ENCODE measurements at places on chromosomes 16 and 17.

DNA sequence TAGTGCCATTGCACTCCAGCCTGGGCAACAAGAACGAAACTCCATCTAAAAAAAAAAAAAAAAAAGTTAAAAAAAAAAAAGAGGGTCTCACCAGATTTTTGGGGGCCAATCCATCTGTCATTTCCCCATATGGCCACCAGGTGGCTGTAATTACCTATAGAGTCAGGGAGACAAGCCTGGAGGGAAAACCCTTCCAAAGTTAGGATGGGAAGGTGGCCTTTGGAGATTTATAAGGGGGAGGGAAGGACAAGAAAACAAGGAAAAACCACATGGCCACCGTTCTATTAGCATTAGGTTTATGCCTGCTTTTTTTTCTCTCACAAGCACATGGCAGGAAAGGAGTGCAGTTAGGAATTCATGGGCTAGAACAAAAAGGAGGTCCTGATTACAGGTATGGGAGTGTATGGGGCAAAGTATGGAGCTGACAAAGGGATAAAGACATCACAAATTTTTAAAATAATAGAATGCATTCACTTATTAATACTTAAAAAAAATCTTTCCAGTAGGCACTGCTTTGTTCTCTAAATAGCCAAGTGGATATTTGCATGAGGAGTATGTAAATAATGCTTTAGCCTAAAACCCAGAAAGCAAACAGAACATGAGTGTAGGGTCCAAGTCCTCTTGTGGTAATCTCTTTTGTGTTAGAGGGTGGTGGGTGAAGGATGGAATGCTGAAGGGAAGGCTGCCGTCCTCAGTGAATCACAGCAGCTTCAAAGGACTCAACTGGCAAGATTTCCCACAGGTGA, 5.1 kb downstream of the CYB5D1 start:
- no peak for DNase-seq

- no peak for DNase-seq
Observed at GRCh38 chr17:78510141-78511075, 66.8 kb downstream of the DNAH17 start.

DNA sequence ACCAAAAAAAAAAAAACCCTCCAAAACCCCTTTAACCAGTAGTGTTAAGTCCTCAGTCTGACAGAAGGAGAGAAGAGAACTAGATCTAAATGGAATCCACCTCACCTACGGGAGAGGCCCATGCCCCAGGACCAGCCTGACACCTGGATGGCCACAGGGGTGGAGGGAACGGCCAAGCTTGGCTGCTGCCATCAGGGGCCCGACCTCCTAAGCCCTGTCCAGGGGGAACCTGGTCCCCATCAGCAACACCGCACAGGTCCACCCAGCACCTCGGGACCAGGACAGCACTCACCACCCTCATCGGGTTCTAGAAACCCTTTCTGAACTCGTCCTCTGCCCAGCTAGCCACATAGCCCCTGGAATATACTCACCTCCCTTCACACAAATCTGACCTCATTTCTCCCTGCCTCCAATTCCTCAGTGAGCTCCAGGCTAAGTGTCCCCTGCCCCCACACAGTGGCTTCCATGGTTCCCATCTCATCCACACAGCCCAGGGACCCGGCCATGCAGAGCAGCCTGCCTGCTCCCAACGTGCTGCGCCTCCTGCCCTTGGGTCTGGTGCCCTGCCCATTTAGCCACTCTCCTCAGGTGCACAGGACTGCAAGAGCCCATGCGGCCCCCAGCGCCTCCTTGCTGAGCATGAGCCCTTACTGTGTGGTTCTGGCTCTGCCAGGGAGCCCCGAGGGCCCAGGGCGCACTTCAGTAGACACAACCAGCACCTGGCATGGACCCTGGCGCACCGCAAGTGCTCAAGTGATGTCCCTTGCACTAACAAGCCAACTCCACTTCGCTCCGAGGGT, 18.3 kb upstream of the CYTH1 start:
- no peak for DNase-seq

GRCh38 chr16:89765292-89765830, 44.0 kb downstream of the ZNF276 start:
- no peak for DNase-seq

GRCh38 chr17:81941484-81942166, 4.5 kb upstream of the PYCR1 start:
- no peak for DNase-seq

DNA sequence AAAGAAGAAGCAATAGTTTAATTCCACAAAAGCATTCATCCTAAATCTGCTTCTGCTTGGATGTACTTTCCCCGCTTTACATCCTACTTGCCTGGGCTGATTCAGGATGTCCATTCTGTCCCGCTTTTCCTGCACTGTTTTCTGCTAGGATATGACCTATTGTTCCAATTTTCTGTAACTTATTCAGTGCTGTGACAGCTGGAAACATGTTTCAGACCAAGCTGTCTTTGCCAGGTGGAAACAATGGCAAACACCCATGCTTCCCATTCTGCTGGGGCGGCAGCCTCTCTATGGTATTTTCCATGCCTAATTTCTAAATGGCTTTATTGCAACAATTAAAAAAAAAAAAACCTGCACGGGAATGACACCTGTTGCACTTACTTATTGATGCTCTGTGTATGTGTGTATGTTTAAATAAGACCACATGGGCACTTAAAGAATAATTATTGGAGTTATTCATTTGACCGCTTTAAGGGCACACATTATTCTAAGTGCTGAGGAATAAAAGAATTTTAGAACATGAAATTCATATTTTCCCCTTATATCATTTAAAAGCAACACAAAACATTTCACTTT, 21.0 kb downstream of the COQ7 start:
- DNase-seq = no peak

DNA sequence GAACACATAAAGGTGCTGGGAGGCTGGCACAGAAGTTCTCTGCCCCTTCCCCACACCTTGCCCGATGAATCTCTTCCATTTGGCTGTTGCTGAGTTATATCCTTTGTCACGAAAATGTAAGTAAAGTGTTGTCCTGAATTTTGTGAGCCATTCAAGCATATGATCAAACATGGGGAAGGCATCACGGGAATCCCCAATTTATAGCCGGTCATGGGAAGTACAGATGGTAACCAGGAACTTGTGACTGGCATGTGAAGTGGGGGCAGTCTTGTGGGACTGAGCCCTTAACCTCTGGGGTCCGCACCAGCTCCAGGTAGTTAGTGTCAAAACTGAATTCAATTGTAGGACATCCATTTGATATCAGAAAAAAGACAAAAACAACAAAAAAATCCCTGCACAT, 13.2 kb downstream of the TOM1L2 start:
- no peak for DNase-seq

GRCh38 chr16:31271621-31272190, 11.9 kb downstream of the ITGAM start:
- no peak for DNase-seq

- no peak for DNase-seq
Observed at GRCh38 chr17:66235377-66235994, 6.3 kb upstream of the APOH start.

DNA sequence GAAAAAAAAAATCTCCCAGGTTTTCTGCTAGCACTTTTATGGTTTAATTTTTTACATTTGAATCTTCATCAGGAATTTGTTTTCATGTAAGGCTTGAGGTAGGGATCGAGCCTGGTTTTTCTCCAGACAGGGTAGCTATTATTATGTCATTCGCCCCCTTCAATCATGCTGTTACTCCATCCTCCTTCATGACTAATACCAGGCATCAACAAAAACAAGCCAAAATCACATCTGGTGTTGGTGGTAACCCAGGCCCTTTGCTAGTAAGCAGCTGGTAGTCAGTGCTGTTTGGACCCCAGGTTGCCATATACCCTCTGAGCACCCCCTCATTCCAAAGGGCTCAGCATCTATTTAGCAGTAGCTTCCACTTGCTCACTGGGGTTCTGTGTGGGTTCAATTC, 29.5 kb downstream of the DRC3 start:
- no peak for DNase-seq

GRCh38 chr17:64200080-64201032, 62.7 kb downstream of the TEX2 start:
- no peak for DNase-seq

GRCh38 chr17:32927724-32928585, at the start of gene TMEM98:
TMEM98 (plus strand) TSS chr17:32928153; CDS start chr17:32931529, 3,376 bp downstream.
- DNase-seq = no peak

- DNase-seq = no peak
Observed at GRCh38 chr16:26688105-26688504, 378.6 kb upstream of the C16orf82 start.

DNA sequence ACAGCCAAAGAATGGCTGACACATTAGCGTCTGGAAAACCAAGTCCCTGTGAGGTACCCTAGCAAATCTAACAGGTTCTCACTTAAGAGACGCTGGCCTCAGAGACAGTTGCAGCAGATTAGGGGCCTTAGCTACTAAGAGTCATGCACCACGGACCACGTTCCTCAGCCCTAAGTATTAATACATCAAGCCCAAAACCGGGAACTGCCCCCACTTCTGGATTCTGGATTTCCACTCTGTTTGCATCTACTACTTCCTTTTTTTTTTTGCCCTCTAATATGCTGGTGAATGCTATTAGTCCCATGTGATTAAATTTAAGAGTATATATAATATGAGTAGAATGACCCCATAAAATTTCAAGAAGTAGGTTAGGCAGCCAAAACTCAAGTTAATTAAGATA, 775 bp upstream of the TERB1 start:
- no peak for DNase-seq

GRCh38 chr16:1772362-1772907, at the start of gene EME2:
EME2 (plus strand) TSS chr16:1772810; CDS start chr16:1773228, 418 bp downstream.
- no peak for DNase-seq

- DNase-seq = no peak
Observed at GRCh38 chr16:11914210-11915113, 1.3 kb downstream of the GSPT1 start.

DNA sequence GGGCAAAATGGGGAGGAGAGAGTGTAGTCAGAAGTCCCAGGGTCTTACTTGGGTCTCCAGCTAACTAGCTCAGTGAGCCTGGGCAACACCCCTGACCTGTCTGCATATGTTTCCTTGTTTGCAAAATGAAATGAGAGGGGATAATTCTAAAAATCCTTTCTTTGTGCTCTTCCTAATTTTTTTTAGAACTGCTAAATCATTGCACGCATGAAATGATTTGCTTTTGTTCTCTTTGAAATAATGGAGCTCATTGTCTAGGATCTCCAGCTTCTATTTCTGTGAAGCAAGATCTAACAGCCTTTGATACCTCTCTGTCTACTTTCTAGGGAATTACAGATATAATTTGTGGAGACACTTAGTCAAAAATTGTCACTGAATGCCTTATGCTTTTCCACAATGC, 181.3 kb downstream of the CDH13 start:
- DNase-seq = no peak

DNA sequence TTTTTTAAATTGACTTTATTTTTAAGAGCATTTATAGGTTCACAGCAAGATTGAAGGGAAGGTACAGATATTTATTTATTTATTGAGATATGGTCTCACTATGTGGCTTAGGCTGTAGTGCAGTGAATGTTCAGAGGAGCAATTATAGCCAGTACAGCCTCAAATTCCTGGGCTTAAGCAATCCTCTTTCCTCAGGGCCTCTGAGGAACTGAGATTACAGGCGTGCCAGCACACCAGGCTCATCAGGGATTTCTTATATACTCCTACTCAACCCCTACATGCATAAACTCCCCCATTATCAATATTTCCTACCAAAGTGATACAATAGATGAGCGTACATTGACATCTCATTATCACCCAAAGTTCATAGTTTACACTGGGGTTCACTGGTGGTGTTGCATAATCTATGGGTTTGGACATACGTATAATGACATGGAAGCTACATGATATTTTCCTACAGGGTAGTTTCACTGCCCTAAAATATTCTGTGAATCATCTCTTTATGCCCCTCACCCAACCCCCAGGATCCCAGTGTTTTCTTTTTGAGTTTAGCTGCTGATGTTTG, 33.5 kb downstream of the HS3ST3B1 start:
- DNase-seq = no peak

DNA sequence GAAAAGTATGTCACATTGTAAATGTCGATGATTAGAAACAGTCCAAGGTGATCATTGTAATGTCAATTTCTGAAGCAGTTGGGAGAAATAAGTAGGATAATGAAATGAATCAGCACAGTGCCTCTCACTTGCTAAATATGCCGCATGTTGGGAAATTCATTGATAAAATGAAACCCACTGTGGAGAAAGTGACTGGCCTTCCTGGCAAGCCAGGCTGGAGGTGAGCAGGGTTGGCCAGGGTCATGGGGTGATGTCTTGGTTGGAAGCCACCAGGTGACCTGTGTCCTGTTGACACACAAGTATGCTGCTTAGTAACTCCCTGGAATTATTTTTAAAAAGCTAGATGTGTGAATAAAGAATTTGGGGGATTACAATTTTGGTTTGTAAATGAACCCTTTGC, 14.9 kb upstream of the WNT9B start:
- DNase-seq = no peak

DNA sequence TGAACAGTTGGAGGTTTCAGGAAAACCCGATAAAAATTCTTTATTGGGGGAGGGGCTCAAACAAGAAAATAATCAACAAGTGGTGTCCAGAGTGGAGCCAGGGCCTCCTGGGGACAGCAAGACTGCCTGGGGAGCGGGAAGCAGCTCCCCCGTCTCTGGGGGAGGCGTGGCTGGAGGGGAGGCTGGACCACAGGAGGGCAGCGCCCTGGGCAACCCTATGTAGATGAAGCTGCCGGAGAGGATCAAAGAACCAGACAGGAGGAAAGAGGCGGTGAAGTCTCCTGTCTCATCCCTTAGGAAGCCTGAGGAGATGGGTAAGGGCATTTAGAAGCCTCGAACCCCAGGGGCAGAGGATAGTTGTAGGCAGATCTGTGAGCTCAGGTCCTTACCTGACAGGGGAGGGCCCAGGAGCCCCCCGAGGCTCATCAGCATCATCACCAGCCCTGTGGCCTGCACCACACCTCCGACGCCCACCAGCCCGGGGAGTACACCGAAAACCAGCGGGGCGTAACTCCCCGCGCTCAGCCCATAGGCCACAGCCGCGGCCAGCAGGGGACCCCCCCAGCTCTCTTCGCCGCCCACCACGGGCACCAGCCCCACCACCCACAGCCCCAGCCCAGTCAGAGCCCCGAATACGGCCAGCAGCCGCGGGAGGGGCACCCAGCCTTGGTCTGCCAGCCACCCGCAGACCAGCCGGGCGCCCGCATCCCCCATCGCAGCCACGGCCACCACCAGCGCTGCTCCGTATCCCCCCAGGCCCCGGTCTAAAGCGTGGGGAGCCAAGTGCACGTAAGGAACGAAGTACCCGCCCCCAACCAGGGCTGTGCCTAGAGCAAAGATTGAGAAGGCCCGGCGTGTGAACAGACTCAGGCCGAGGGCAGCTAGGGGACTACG, 2.0 kb downstream of the SLC16A11 start:
- DNase-seq = no peak

GRCh38 chr16:57060323-57061083, 31.9 kb upstream of the CPNE2 start:
- no peak for DNase-seq
